CD8-positive, alpha-beta T cell (primary cell): ENCODE measurements at places on chromosomes 5 and 9.

DNA sequence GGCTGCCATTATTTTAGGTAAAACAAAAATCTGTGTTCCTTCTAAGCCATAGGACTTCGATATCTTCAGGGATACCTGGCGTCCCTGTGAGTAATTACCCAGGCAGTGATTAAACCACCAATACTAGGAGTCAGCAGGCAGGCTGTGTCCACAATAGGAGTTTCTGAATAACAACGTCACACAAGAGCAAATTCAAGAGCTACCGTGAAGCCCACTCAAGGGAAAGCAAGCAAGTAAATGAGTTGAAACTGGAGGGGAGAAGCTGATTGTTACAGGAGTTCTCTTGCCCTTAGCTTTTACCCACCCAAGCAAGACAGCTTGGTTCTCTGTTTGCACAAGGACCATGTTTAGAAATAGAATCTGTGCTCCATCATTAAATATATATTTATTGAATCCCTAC is 50.8 kb downstream of the SEMA5A start:
- DNase-seq: no peak

DNA sequence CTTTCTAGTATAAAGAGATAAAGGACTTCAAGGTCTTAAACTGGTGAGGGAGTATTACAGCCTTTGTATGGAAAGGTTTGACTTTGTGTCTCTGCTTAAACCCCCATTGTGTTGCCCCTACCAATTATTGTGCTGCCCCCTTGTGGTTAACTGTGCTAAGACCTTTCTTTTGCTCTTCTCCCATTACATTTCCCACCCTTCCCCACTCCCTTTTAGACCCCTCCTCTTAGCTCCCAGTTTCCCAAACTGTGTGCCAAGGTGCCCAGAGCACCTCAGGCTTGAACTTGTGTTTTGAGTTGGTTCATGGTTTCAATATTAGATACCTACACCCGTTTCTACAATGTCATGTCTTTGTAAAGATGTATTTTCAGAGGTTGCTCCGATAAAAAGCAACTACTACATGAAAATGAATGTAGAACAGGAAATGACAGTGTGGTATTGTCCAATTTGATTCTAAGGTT is 2.9 kb downstream of the JAK2 start:
- peak; percentile 35 for DNase-seq

DNA sequence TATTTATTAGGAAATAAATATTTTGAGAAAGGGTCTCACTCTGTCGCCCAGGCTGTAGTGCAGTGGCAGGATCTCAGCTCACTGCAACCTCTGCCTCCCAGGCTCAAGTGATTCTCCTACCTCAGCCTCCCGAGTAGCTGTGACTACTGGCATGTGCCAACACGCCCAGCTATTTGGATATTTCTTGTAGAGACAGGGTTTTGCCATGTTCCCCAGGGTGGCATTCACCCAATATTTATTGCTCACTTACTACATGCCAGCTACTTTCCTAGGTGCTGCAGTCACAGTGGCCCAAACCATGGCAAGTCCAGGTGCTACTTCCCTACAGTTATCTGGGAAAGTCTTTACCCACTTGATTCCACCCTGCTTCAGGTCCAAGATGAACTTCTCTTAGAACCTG is 8.3 kb upstream of the MED7 start:
- no peak for DNase-seq

- peak; percentile 17 for DNase-seq
These were observed 1.0 kb upstream of the PTBP3 start for GRCh38 chr9:112334432-112334841.

- DNase-seq: no peak
These were observed 38.3 kb upstream of the TIFAB start for GRCh38 chr5:135490245-135491037.

- DNase-seq: no peak
These were observed 156.0 kb downstream of the COL23A1 start for GRCh38 chr5:178434016-178434761.

- DNase-seq: no peak
These were observed 452.3 kb upstream of the PTGER4 start for GRCh38 chr5:40227366-40227765.
